Brain microvascular endothelial cell (primary cell): ENCODE measurements at places on chromosomes 11 and 22.

- DNase-seq = no peak
Observed at GRCh38 chr22:23910496-23911190, 16.5 kb downstream of the MIF start.

DNA sequence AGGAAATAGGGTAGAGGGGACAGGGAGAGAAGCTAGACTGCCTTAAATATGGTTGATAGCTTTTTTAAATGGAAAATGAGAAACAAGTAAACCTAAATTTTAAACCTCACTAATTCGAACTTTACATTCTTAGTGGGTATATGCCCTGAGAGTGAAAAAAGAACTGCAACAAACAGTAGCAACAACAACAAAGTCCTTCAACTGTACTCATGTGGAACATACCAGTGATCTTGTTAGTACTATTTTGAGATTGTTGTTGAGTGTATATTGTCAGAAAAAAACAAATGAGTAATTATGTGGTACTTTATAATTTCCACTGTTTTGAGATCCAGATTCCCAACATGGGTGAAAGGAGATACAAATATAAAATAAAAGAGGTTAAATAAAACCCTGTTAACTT, 88.9 kb upstream of the TNRC6B start:
- no peak for DNase-seq

DNA sequence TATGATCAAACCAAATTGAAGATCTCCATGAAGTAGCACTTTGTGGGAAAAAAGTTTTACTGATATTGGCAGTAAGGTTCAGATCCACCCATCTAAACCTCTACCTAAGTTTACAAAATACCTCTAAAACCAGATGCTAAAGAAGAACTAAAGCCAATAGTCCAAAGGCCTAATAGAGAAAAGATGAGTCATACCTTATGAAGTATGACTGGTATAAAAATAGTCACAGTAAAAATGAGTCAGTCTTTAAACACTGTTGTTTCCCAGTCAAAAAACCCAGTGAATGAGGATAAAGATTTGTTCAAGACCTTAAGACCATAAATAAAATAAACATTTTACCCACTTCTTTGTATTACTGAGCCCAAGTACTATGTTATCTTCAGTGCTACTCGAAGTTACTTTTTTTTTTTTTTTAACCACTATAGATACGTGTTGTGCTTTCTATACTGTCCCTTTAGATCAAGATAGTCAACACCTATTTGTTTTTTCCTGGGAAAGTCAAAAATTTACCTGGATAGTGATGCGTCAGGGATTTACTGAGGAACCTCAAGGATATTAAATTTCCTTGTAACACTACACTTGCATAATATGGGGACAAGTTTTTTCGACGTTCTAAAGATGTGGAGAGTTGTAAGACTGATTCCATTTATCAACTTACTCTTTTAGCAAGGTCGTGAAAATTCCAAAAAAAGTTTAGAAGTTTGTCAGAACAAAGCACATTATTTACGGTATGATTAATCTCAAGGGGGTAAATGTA, 87.3 kb downstream of the CCDC73 start:
- DNase-seq = no peak

GRCh38 chr22:47392729-47393128, 630.3 kb downstream of the TBC1D22A start:
- DNase-seq = no peak

DNA sequence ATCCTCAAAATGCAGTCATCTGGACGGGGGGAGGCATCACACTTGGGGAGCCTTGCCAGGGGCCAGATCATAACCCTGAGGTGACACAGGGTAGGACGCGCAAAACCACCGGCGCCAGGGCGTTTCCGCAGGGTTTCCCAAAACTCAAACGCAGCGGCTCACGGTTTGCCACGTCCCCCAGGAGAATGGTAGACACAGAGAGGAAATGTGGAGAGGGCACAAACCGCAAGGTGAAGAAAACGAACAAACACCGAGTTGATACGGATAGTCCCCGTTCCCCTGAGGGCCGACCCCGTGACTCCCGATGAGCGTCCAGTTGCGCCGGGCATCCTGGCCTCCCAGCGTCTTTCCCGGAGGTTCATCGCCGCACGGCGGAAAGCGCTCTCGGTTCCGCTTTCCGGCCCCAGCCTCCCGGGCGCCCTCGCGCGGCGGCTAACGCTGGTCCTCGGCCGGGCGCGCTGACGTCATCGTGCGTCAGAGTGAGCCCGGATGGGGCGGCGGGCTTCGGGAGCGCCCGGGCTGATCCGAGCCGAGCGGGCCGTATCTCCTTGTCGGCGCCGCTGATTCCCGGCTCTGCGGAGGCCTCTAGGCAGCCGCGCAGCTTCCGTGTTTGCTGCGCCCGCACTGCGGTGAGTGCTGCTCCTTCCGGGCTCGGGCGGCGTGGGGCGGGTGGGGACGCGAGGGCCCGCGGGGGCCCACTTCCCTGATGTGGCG, at the start of gene BIRC2:
BIRC2 (plus strand) TSS at position 467 of the 714 bp plus-strand sequence. CDS start 2,641 bp downstream, outside the sequence.
- peak; percentile 79 for DNase-seq

GRCh38 chr11:47408598-47409439, 429 bp downstream of the SLC39A13 start:
- DNase-seq = peak; percentile 69

DNA sequence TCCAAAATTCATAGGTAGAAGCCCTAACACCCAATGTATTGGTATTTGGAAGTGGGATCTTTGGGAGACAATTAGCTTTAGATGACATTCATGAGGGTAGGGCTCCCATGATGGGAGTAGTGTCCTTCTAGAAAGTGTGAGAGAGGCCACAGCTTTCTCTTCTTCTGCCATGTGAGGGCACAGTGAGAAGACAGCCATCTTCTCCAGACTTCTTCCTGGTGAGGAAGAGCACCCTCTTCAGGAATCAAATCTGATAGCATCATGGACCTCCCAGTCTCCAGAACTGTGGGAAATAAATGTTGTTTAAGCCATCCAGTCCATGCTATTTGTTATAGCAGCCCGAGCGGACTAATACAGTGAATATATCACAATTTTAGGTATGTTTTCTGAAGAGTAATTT, 96.9 kb downstream of the CNTN5 start:
- DNase-seq = no peak

DNA sequence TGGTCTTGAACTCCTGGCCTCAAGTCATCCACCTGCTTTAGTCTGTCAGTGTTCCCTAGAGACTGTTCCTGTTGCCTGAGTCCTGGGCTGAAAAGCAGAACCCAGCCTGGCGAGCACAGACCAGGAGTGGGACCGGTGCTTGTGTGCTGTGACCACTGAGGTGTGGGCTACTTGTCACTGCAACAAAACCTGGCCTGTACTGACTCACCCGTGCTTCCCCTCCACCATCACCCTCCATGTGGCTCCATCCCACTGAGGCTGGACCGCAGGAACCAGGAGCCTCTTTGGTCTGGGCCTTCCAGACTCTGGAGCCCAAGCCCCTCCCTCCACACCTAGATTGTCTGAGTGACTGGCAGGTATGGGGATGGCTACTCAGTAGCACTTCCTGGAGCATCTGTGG, 8.6 kb downstream of the MCAT start:
- no peak for DNase-seq

GRCh38 chr11:64253481-64253880, 2.2 kb downstream of the PLCB3 start:
- DNase-seq = no peak

DNA sequence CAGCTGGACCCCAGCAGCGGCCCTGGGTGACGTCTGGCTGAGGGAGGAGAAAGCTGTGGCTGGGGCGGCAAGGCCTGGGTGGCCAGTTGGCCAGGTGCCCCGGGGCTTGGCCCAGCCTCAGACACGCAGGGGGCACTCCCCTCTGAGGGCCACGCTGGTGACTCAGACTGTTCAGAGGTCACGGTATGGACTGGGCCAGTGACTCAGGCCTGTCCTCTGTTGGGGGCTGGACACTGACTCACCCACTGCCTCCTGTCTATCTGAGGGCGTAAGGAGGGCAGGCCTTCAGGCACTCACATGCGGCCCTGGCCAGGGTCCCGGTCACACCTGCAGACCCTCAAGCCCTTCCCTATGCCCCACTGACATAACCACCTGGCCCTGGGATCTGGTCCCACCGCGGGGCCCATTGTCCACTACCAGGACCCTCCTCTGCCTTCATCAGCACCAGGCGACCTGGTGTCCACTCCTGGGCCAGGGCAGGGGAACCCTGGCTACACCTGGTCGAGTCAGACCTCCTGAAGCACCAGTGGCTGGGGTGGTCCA, 3.7 kb upstream of the MUC5AC start:
- peak; percentile 88 for DNase-seq

DNA sequence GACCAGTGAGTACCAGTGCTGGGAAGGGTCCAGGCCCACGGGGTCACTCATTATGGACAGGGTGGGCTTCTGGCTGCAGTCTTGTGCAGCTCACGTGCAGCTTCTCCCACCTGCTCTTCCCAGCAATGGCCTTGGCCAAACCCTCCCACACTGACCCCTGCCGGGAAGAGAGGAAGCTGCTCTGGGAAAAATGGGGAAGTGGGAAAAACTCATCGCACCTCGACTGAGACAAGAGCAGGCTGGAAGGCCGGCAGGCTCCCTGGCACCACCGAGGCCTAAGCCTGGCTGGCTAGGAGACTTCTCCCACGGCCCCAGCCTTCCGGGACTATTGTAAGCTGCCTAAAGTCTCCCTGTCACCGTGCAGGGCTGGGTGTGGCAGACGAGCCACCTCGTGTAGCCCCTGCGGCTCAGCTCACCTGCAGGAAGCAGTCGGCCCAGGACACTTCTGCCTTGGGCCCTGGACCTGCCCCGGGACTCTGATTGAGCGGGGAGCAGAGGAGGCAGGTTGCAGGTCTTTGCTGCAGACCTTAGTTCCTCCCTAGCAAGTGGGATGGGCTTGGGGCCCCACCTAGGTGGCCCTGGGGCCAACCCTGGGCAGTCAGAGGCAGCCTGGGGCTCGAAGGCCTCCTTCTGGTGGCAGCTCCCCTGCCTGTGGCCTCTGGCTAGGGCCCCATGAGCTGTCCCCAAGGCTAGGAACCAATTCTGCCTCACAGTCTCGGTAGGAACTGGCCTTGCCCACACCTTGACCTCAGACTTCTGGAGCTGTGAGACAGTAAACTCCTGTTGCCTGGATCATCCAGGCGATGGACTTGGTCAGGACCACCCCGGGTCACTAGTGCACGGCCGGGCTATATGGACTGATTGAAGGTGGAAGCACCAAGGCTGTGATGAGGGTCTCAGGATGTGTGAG, 23.1 kb downstream of the MRGPRG start:
- DNase-seq = peak; percentile 6

DNA sequence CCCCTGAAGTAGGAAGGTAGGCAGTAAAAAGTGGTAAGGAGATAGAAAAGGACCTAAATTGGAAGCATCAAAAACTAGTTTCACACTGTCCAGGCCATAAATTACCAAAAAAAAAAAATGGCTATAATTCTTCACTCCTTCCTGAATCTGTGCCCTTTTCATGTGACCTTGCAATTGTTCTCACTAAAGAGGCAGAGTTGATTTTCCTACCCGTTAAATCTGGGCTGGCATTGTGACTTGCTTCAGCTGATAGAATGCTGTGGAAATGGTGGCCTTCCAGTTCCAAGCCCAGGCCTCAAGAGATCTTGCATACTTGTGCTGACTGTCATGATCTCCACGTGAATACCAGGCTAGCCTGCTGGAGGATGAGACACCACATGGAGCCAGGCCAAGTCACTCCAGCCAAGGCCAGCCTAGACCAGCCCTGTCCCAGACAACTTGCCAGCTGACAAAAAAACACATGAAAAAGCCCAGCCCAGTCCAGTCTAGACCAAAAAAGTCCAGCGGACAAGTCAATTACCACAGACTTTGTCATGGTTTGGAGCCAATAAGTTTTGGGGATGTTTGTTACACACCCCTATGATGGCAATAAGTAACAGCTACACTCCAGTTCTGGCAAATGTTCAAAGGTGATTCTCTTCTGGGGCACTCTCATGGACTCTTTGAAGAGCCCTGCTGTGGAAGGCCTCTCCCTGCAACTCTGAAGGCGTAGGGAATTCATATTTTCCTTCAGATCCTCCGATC, 51.4 kb upstream of the NUP50 start:
- DNase-seq = peak; percentile 47

DNA sequence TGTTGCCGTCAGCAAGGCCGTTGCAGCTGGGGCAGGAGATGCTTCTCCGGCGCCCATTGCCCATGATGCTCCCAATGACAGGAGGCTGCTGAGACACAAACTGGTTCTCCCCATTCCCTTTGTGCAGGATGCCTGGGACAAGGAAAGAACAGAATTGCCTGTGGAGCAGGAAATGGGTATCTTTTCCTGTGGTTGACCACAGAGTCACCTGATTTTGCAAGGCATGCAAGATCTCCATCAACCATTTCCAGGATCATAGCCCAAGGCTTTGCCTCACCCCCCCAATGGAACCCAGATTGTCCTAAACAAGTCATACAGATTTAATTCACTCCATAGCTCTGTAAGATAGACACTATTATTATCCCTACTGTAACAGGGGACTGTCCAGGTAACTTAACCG, 148.1 kb upstream of the NARS2 start:
- DNase-seq = no peak

DNA sequence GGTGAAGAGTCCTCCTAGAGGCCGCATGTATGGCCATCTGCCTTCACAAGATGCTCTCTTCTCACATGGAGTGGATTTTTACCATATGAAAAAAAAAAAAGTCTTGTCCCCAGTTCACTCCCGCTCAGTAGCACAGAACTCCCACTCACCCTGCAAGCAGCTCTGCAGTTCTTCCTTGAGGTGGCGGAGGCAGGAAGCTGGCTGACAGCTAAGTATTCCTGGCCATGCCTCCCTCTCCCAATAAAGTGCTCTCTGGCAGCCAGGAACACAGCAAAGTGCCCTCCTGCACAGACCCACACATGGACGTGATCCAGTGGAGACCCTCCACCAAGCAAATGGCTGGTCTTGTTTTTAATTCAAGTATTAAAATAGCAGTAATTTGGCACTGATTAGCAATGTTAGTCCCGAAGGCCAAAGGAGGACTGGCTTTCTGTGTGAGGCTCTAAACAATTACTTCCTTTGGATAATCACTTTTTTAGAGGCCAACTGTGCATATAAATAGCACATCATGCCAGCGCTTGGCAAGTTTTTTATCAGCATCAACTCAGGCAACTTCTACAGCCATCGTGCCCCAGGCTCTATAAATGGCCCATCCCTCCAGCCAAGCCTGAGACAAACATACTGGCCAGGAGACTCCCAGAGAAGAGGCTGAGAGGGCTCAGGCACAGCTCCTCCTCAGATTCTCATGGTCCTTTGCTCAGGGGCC, 413.6 kb downstream of the OPCML start:
- no peak for DNase-seq

DNA sequence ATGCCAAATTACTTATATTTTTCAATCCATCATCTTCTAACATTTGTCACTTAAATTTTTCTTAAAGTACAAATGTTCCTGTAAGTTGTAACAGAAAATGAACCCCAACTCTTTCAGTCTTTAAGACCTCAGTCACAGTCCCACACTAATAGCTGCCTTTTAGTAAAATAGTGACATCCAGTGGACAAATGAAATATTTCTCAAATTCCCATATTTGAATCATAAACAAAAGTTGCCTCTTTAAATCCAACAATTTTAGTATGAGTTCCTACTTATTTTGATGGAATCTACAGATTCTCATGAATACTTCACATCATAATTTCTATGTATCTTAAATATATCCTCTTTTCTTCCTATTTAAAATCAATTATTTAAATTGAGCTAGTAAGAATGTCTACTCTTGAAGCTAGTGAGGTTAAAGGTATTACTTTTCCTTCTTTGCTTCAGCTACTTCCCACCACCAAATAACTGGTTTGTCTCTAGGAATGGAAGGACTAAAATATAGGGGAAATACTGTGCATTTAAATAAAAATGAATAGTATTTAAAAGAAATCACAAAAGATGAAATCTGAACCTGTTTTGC, 9.2 kb downstream of the LIN7C start:
- DNase-seq = no peak
